Activated CD8-positive, alpha-beta memory T cell treated with anti-CD3 and anti-CD28 coated beads for 48 hours (primary cell): ENCODE measurements at places on chromosomes 7 and 10.

DNA sequence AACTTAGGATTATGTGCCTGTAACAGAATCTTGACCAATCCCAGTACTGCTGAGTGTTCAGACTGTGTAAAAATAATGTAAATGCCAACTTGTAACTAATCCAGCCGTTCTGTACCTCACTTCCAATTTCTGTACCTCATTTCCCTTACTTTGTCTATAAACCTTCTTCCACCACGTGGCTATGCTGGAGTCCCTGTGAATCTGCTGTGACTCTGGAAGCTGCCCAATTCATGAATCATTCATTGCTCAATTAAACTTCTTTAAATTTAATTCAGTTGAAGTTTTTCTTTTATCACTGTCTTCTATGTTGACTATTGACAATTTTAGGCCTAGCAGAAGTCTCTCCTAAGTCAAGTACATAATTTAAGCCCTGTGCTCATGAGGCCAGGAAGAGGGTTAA, 215.3 kb upstream of the RHOBTB1 start:
- no peak for DNase-seq

GRCh38 chr10:71234004-71234894, 21.9 kb downstream of the UNC5B start:
- no peak for DNase-seq

DNA sequence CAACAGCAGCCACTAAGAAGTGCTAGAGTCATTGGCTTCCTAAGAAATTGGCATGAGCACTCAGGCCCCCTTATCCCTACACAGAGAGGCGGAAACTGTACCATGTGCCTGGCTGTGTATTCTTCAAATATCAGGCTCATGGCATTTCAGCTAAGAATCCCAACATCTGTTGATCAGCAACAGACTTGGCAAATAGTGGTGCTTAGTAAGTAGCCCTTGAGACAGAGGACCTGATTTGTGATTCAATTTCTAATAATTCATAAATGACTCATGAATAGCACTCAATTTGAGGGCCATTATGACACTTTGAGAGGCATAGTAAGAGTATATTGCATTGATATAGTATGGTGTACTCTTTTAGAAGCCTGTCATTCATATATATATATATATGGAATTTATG, 309.1 kb downstream of the LRMDA start:
- no peak for DNase-seq

GRCh38 chr10:118568327-118568848, 27.1 kb downstream of the PRLHR start:
- no peak for DNase-seq

GRCh38 chr7:39810204-39810642, 139.8 kb upstream of the CDK13 start:
- no peak for DNase-seq

GRCh38 chr7:130904031-130904757, 170.2 kb upstream of the KLF14 start:
- no peak for DNase-seq

GRCh38 chr7:139264220-139264619, 33.2 kb downstream of the UBN2 start:
- no peak for DNase-seq

DNA sequence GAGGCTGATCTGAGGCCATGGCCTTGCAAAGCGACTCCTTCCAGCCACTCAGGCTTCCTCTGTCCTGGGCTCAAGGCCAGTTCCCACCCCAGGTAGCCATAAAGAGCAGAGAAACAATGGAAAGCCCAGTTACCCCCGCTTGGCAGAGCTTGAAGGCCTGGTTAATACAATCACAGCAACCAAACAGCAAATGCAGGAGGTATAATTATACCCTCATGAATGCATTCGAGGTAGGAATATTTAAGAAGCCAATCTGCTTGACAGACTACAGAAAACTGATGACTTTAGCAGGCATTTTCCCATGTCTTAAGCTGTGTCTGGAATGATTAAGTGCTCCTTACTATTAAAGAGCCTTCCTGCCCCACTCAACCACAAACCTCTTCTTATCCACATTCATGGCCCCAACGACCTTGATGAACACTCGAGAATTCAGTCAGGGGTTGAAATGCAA, 114.1 kb upstream of the MACROH2A2 start:
- no peak for DNase-seq

DNA sequence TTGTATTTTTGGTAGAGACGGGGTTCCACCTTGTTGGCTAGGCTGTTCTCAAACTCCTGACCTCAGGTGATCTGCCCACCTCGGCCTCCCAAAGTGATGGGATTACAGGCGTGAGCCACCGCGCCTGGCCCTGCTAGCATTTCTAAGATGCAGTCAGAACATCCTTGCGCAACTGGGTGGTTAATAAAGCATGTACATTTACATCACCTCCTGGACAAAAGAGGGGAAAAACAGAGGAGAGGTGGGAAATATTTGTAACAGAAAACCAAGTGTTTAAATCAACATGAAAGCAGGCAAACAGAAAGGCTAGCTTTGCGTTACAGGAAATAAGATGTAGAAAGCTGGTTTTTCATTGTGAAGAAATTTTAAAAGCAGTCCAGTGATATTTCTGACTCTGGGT, 220.9 kb upstream of the KMT2E start:
- no peak for DNase-seq

DNA sequence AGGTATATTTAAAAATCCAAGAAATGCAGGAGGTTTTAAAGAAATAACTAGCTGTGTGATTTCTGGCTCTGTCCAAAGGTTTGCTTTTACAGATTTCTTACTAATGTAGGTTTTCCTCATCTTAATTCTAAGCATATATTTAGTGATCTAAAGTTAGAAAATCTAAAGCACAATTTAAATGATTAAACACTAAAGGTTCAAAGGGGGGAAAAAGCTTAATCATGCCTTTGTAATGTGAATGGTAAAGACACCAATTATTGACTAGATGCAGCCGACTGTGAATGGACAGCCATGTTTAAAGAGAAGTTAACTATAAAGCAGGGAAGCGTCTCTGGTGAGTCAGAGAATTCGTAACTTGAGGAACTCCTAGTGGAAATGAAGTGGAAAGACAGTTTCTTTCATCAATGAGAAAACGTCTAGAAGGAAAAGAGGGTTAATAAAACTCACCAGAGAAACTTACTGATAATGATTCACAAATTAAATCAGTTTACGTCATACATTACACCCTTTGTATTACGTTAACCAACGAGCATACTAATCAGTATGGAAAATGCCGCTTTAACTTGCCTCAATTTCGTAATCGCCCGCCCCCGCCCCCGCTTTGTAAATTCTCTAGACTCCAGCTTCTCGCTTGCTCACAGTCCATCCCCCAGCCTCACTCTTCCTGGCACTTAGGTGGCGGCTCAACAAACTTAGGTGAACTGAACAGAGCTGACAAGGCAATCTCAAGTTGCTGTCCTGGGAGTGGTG, 1.1 kb upstream of the HBP1 start:
- DNase-seq, result no peak

DNA sequence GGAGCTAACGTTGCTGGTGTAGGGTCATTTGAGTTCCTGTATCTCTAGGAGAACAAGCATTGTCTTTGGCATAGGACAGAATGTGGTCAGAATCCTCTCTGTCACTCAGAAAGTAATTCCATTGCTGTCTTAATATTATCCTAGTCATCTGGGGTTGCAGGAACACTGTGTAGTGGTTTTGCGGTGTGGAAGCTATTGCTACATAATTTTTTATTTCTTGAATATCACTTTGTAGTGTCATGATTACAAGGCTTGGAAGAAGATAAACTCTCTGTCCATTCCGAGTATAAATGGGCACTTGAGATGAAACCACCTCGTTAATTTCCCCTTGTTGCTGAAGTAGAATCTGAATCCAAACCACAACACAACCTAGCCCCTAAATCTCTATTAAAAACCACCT, 919.2 kb downstream of the LRMDA start:
- DNase-seq, result no peak

DNA sequence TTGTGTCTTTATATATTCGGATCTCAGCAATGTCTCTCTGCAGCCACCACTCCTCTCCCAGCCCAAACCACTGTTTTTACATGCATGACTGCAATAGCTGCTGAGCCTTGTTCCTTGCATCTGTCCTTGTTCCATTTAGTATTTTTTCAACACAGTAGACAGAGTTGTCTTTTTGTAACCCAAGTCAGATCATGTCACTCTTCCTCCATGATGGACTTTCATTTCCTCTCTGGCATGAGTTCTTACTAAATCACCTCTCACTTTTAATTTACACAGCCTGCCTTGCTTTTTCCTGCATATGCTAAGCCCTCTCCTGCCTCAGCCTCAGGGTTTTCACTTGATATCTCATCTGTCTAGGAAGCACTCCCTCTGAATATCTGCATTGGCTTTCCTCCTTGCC, 353.2 kb downstream of the HGF start:
- DNase-seq, result no peak

- DNase-seq, result no peak
Observed at GRCh38 chr7:151045262-151045661, 3.1 kb upstream of the ASIC3 start.

- no peak for DNase-seq
Observed at GRCh38 chr10:78251016-78251385, 217.3 kb downstream of the RPS24 start.

GRCh38 chr10:53315709-53316108, 543.1 kb upstream of the MBL2 start:
- no peak for DNase-seq

DNA sequence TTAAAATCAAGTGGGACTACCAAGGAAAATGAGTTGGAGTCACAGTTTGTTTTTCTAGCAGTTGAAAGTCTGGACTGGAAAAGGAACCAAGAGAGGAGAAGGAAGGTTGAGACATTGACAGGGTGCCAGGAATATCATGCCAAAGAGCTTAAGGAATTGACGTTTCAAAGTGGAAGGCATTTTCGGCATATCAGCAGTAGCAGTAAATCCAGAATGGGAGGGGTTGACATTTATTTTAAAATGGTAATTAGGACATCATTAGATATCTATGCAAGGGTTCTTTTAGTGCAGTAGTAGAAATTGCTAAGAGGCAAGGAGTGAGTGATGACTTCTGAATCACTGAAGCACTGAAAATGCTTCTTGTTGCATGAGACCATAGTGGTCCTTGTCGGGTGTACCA, 335.9 kb upstream of the PLXDC2 start:
- DNase-seq, result no peak

GRCh38 chr7:30379131-30379530, 94.7 kb downstream of the ZNRF2 start:
- no peak for DNase-seq

GRCh38 chr7:13541326-13541725, 448.1 kb downstream of the ETV1 start:
- no peak for DNase-seq

DNA sequence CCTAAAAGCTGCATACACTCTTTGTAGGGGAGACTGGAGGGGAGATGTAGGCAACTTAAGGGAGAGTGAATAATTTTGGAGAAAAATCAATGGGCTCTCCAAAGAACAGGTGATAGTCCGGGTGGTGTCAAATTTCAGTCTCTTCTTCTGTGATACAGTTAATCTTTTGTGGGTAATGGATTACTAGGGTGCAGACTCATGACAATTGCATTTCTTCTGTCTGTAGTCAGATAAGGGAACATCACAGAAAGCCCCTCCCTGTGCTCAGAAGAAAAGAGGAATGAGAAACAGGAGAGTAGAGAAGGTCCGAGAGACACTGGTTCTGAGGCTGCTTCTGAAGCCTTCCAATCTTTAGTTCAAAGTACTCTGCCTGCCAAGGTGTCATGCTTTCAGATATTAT, 1140.7 kb upstream of the LRRN3 start:
- no peak for DNase-seq

GRCh38 chr7:16034353-16034752, 347.9 kb upstream of the MEOX2 start:
- no peak for DNase-seq

DNA sequence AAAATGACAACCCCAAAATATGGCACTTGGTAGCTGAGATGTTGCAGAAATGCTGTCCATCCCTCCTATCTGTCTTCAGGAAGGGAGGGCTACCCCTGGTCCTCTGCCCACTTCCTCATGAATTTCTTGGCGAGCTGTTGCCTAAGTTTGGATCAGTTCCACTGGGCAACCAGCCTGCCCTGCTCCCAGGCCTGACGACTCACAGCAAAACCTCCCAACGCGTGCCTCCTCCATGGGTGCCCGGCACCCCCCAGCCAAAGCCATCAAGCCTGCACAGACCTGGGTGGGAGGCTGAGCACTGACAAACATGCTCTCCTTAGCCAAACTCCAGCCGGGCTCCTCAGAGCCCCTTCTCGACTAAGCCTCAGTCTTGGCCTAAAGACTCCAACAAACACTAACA, 8.9 kb downstream of the VSTM4 start:
- DNase-seq, result no peak
